ENCODE measurements at places on chromosomes 7 and 10.

GRCh38 chr10:100371482-100372027, 24.5 kb downstream of the SCD start:
- DNase-seq, result no peak

DNA sequence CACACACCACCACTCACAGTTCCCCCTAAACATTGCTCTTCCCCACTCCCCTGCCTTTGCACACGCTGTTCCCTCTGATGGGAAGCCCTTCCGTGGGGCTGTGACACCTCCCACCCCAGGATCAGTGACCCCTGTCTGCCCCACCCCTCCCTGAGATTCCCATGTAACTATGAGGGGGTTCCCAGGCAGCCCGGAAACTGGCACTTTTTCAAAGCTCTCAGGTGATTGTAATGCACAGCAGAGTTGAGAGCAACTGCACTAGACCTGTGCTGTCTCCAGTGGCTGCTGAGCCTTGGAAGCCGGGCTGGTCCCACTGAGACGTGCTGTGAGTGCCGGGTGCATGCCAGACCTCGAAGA, 29.8 kb downstream of the GPRIN2 start:
- peak; percentile 3 for DNase-seq

GRCh38 chr7:39271402-39271801, 293.7 kb downstream of the POU6F2 start:
- no peak for DNase-seq

- no peak for DNase-seq
Observed at GRCh38 chr7:140153666-140154161, 23.1 kb downstream of the KDM7A start.

DNA sequence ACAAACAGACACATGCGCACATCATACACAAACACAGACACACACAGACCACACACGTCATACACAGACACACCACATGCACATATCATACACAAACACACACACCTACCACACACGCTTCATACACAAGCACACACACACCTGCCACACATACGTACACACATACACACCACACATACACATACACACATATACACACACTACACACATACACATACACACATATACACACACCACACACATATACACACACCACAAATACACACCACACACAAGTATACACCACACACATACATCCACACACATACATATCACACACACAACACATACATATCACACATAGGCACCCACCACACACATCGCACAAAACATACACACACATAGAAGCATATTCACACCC, 224.7 kb downstream of the SKAP2 start:
- DNase-seq, result no peak

DNA sequence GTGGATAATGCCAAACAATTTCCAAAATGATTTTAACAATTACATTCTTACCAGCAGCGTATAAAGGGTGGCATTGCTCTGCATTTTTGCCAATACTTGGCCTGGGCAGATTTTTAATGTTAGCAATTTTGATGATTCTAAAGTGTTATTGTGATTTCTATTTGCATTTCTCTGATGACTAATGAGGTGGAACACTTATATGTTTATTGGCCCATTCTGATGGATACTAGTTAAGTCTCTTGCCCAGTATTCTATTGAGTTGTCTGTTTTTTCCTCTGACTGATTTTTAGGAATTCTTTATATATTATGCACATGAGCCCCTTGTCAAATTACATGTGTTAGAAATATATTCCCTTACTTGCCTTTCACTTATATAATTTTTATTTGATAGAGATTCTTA, 86.8 kb downstream of the TMEM26 start:
- DNase-seq, result no peak

- DNase-seq, result no peak
Observed at GRCh38 chr7:157700231-157701005, 363.6 kb downstream of the DNAJB6 start.

GRCh38 chr7:23373151-23374004, 74.2 kb downstream of the MALSU1 start:
- peak; percentile 77 for DNase-seq

DNA sequence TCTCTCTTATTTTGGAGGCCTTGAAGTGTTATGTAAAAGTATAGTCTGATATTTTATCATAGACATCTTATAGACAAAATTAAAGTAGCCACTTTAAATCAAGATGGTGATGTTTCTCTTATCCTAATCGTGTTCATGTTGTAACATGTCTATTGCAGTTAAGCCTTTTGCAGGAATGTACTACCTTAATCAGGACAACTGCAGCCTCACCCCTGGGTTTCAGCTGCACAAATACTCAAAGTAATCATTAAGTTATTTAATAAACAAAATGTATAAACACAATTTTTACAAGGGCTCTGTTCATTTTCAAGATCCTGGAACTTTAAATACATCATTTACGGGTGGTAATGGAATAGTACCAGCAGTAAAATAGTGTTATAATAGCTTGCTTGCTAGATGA, 14.4 kb upstream of the KIF5B start:
- no peak for DNase-seq

DNA sequence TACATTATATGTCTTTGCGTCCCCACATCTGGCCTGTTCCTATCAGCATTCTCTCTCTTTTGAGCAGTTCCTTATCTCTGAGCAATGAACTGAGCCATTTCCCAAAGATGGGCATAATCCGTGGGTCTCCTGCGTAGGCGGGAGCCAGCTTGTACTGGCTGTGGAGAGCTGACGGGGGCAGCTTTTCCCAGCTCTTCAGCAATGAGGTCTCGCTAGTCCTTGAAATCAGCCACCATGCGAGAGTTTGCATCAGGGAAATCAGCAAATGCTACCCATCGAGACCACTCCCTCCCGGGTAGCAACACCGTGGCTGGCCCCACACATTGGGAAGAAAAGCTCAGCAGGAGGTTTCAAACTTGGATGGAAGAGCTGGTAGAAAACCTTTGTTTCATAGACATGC, 51.9 kb upstream of the FAM180A start:
- no peak for DNase-seq

DNA sequence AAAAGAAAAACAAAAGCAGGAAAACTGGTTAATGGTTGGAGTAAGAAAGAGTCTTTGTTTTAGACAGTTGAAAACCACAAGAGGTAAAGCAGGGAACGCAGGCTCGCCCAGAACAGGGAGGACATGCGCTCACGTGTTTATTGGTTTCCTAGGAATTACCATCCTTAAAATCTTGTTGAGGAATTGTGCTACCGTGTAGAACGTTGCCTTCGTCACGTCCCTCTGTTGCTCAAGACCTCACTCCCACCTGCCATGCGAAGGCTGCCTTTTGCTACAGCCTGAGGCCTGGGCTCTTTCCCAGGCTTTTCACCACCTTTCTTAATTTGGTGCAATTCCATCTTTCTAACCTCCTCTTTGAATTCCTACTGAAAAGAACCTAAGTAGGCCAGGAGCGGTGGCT, 61.6 kb upstream of the CAMK1D start:
- DNase-seq, result no peak

DNA sequence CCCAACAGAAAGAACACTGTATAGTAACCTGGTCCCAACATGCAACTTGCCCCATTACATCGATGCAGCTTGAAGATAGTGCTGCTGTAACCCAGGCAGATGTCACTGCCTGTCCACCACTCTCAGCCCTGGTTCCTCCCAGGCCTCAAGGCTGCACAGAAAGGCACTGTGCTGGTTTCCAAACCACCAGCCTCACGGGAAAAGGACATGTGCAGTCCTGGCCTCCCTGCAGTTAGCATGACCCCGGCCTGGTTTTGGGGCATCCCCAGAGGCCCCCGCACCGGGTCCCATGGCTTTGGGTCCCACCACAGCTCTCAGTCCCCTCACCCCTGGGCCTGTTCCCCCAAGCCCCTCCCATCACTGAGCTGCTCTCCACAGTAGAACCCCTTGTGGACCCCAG, 214.5 kb downstream of the TNS3 start:
- DNase-seq, result no peak

DNA sequence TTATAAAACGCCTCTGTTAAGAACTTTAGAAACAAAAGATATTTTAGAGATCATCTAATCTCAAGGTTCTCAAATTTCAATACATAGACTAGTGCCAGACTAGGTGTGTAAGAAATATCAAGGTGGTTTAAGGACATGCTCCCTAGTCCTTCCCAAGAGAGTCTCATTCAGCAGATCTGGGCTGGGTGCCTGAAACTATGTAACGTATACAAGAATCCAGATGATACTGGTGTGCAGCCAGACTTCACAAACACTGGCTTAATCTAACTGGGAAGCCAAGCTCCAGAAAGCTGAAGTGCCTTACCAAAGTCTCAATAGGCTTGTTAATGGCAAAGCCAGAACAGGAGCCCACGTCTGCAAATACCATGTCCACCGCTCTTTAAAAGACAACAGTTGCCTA, 105.0 kb upstream of the AMPH start:
- DNase-seq, result no peak

DNA sequence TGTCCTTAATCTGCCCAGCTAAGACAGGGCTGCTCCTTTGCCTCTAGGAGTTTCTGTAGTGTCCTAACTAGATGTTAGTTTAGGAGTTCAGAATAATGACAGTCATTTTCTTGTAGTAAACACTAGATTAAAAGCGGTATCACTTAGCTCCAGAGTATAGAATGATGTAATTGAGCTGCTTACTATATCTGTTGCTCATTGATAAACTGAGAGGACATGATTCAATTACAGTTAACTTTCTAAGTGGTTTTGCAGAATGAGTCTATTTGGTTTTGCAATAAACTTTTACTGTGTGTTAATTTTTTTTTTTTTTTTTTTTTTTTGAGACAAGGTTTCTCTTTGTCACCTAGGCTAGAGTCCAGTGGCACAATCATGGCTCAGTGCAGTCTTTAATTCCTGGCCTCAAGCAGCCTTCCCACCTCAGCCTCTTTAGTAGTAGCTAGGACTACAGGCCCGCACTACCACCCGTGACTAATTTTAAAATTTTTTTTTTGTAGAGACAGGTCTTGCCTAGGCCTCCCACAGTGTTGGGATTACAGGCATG, 1.8 kb downstream of the STMP1 start:
- peak; percentile 3 for DNase-seq

GRCh38 chr7:22123139-22123538, 177.4 kb upstream of the CDCA7L start:
- DNase-seq, result no peak

GRCh38 chr10:27297844-27298521, 57.4 kb upstream of the ACBD5 start:
- DNase-seq, result no peak

DNA sequence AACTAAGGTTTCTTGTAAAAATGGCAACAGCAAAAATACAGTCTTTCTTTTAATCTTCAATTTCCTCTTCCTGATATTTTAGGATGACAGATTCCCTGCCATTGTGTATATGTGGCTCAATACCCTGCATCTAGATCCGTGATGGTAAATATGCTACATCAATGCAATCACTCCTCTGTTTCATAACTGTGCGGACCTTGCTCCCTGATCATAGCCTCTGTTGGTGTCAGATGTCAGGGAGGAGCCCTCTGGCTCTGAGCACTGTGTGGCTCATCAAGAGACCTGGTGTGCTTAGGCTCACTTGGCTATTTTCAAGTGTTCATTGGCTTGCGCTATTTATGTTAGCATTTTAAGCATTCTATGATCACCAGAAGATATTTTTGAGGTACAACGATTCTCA, 33.0 kb upstream of the AGR3 start:
- no peak for DNase-seq

DNA sequence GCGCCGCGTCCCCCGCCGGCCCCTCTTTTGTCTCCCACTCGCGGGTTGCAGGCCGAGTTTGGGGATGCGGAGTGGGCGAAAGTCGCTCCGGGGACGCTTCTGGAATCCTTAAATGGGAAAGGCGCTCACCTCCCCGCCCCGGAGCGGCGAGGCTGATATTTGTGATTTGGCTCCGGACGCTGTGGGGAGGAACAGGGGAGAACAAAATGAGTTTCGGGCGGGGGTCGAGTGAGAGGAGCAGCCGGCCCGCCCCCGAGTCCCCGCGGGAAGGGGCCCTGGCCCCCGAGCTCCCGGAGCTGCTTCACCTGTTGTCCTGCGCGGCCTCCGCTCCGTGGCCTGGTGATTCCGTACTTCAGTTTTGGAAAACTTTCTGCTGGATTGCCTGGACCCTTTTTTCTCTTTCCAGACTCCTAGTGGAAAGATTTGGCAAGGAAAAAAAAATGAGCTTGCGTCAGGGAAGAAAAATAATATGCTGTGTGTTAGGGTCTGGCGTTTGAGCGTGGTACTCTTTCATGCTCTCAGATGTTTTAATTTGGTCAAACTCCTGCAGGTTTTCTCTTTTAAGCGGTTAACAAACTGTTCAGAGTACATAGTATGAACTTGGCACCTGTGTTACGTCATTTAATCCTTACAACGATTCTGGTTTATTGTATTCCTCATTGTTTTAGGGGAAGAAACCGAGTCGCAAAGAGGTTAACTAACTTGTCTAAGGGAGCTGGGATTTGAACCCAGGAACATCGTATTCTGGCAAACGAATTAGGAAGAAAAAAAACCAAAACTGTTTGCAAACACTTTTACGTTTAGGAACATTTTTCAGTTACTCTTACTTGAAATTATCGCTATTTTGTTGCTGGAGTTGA, 924 bp downstream of the BMPR1A start:
- DNase-seq, result peak; percentile 24

DNA sequence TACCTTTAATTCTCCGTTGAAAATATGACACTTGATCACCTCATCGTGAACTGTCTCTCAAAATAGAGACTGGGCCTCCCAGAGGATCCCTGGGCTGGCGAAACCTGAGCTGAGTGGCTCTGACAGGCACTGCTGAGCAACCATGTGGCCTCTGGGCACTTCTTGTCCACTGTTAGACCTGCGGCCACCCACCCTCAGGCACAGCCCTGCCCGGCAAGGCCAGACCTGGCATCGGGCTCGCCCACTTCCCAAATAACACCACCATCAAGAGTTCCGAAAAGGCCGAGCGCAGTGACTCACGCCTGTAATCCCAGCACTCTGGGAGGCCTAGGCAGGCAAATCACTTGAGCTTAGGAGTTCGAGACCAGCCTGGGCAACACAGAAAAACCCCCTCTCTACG, 82.5 kb downstream of the COBL start:
- DNase-seq, result no peak

GRCh38 chr10:14880229-14880628, 1.6 kb downstream of the SUV39H2 start:
- DNase-seq, result no peak

DNA sequence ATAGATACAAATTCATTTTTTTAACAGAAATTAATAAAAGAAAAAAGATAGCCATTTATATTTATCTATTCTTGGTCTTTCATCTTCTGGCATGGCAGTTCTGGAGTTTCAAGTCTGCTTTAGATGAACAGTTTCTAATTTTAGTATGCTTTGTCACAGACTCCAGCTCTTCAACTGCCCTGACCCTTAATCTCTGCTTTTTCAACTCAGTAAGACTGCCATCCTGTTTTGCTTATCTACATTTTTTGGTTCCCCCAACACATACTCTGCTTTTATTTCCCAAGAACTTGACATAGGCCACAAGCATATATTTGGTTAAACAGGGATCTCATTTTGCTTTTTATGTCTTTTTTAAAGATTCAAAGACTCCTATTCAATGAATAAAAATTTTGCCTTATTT, 309.3 kb upstream of the KCND2 start:
- no peak for DNase-seq

GRCh38 chr7:103009466-103010185, 65.0 kb downstream of the FBXL13 start:
- no peak for DNase-seq
